ENCODE measurements at places on chromosomes 5 and 9.

DNA sequence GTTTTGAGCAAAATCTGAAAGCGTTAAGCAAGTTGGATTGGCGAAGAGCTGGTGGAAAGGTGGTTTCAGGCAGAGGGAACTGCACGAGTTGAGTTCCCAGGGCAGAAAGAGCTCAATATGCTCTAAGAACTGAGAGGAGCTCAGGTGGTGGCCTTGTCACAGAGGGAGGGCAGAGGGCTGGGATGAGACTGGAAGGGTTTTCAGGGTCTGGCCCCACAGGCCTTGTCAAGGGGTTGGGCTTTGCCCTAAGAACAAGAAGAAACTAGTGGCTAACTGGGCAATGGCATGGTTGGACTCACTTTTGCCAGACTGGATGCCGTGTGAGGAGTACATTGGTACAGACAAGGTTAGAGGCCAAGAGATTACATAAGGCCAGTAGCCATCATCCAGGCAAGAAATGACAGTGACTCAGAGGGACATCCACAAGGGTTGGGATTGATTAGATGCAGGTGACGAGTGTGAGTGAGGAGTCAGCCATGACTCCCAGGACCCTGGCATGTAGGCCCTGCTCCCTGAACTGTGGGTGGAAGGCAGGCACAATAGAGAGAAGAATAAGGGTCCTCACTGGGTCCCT, 75.1 kb upstream of the SMIM23 start:
- no peak for DNase-seq

GRCh38 chr9:26656003-26656870, 236.4 kb downstream of the CAAP1 start:
- no peak for DNase-seq

GRCh38 chr5:170008376-170008775, 28.1 kb upstream of the INSYN2B start:
- DNase-seq: no peak

- DNase-seq: no peak
Observed at GRCh38 chr5:77449981-77450380, 42.1 kb downstream of the WDR41 start.

GRCh38 chr5:164352695-164353094, 847.3 kb downstream of the MAT2B start:
- no peak for DNase-seq

DNA sequence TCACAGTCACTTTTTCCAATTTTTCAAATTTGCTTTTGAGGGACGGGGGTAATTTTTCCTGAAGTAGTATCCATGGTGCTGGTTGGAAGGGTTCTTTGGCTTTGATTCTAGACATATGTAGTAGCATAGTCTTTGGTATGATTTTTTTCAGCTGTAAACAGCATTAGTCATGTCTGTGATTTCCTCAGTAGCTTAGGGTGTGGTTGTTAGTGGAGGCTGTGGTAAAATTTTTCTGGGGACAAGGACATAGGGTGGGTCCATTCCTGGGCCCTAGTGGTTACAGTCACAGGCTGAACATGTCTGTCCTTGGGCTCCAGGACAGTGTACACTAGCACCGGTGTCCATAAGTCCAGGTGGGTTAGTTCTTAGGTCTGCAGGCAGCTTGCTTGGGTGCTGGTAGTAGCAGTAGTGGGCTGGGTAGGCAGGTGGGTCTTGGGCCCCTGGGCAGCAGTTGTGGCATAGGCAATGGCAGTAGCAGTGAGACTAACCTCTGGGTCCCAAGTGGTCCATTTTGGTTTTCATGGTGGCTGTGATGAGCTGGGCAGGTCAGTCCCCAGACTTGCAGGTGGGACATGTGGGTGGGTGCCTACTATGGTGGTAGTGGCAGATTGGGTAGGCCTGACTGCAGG, 100.0 kb upstream of the CXCL14 start:
- DNase-seq: no peak

DNA sequence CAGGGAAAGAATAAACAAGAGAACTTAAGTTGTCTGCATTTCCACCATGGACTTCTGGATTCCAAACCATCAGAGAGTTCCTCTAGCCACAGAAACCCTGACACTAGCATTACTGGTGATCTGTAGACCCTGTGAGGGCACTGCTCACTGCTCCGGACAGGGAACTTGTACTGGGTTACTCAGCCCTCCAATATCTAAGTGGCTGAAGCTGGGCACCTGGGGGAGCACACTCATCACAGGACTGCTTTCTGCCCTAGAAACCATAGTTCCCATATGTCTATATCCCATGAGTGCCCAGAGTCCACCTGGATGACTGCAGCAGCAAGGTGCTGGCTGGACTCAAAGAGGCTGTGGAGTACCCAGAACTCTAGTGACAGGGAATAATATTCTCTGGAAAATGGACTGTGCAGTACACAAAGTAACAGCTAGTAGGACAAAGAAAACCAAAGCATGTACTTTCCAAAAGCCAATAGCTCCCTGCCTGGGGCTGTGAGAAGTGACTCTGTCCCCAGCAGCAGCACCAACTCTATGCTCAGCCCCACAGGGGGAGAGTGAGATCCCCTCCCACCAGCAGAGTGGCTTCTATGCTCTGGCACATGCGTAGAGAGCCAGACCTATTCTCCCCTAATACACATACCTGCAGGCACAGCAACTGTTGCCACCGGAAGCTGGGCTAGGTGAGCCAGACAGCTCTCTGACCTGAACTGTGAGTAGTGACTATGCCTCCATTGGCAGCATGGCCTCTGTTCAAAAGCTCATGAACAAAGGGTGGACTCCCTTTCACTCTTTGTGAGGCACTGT, 472.9 kb upstream of the FTMT start:
- no peak for DNase-seq

- no peak for DNase-seq
Observed at GRCh38 chr9:89612566-89613278, 7.9 kb downstream of the GADD45G start.

DNA sequence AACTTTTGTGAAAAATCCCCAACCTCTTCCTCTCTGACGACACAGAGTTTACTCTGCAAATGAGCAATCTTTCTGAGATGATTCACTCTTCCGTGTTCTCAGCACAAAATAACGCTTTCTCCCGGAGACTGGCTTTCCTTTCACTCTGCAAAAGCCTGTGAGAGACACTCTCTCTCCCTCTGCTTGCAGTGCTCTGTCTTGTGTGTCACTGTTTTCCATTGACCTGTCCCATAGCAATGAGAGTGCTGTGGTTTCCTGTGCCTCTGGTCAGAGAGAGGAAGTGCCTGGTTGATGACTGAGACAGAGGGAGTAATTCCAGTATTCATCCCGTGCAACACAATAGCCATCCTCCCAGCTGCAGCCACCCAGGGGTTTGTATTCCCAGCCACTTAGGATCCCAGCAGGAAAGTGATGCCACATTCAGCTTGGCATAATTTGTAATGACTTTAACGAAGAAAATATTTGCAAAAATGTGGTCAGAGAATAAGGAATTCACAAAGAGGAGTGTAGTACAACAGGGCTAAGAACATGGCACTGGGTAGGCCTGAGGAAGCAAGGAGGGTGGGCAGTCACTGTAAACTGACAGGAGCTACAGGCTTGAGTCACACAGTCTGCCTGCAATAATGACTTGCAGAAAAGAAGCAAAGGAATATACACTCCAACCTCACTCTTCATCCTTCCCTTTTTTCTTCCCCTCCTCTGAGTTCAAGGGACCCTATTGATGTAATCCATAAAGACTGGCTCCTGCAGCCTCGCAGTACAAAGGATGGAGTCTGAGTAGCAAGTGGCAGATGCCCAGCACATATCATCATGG, 463.5 kb upstream of the RGMB start:
- DNase-seq: no peak

DNA sequence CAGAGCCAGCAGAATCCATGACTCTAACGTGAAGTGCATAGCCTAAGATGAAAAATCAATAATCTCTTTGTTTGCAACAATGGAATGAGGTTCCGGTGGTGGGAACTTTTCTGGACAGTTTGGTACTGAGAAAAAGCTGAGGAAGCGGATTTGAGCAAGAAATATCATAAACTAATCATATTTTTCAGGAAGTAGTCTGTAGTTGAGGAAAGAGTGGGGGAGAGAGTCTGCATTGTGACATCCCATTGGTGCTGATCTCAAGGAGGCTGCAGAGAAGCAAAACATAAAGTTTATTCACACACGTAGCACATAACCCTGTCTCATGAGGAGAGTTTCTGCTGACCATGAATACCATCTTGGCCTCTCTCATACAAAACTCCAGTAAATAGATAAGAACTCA, 15.8 kb upstream of the FCHO2 start:
- DNase-seq: no peak

DNA sequence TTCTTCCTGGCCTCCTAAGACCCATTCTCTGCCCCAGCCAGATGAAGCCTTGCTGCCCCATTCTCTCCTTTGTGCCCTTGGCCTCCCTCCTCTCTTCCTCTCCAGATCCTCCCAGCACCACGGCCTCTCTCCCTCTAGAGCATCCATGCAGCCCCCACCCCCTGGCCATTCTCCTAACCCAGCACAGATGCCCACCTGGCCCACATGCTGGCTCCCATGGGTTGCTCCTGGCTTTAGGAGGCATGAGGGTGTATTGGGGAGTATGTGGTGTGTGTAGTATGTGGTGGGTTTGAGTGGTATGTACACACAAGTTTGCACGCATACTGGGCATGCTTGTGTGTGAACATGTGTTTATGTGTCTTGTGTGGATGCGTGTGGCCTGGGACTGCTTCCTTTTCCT, 47.1 kb downstream of the FOXI1 start:
- no peak for DNase-seq

DNA sequence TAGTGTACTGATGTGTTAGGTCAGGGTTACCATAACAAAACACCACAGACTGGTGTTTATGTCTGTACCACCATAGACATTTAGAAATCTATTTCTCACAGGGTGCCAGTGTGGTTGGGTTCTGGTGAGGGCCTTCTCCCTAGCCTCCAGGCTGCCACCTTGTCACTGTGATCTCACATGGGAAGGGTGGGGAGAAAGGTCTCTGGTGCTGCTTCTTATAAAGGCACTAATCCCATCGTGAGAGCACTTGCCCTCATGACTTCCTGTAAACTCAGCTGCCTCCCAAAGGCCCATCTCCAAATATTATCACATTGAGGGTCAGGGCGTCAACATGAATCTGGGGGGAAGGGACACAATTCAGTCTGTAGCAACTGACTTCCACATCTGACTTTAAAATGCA, 49.8 kb downstream of the PIK3R1 start:
- DNase-seq: no peak

DNA sequence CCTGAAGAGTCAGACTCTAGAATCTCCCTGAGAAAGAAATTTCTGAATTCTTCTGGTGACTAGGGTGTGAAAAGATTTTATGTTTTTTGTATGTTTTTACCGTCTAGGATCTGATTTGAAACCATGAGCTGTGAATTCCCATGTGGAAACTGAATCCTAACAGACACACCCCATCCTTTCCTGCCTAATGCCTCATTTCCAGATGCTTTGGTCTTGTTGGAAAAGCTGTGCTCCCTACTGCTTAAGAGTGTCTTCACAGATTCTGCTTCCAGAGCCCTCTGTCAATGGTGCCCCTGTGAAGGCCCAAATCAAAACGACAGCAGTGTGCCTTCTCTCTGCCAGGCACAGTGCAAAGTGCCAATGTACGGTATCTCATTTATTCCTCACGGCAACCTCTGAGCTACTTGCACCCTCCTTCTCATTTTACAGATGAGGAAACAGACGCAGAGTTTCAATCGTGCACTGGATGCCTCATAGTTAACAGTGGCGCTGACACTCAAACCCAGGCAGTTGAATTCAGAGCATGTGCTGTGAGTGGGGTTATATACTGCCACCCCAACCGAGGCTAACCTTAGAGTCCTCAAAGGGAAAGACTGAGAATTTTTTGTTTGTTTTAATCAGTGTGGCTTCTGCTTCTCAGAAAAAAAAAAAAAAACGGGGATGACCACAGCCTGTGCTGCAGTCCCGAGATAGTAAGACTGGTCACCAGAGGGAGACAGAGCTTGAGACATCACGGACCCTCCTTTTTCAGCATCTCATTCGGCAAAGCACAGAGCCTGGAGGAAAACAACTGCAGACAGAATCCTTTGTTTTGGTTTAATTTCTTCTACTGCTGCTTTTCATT, 188.4 kb downstream of the SNCAIP start:
- DNase-seq: no peak

DNA sequence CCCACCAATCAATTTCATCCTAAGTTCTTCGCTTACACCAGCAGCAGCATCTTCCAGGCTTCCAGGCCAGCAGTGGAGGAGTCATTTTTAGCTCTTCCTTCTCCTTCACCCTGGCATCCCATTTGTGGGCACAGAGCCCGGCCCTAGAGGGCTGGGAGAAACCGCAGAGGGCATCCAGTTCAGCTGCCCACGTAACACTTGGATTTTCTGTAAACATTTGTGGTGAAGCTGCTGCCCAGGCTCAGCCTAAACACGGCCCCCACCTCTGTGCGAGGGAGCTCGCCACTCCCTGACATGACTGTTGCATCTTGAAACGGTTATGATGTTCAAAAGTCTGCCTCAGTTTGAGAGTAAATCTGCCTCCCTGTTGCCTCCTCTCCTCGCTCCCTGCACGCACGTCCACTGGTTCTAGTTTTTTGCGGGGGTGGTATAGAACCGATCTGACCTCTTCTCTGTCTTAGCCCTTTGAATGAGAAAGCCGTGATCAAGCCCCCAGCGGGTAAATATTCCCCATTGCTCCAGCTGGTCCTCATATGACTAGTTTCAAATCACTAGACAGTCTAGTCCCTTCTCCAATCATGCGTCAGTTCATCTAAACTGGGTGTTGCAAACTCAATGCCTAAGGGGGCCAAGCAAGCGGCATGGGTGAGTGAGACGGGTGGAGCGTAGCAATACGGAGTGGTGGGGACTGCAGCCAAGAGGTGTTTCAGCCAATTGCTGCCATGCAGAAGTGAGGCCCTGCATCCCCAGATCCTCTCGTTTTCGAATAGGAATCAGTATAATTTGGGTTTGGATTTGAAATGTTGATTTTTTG, 34.9 kb upstream of the N4BP3 start:
- DNase-seq: no peak

DNA sequence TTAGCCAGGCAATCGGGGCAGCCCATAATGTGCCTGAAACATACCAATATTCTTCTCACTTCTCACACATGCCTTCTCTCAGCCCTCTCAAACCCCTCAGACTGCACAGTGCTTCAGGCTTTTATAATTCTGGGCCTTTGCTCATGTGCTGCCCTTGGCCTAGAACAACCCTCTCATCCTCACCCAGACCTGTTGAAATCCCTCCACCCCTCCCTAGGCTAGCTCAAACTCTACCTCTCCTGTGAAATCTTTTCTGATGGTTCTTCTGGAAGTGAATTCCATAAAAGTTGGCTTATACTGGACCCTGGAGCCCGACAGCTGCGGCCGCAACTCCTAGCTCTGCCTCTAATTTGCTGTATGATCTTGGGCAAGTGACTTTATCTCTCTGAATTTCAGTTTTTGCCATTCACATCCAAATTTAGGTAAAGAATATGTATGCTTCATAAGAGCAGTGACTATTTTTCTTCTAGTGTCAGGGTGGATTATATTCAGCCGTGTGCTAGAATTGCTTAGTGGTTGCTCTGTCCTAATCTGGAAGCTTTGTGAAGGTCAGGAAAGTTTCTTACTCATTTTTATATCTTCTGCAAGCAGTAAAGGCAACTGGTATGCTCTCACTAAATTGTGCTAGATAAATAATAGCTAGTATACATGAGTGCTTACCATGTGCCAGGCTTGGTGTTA, 221.4 kb downstream of the MAPKAP1 start:
- DNase-seq: no peak

GRCh38 chr5:120405923-120406322, 58.2 kb upstream of the PRR16 start:
- DNase-seq: no peak

GRCh38 chr5:95963650-95964410, 2.2 kb upstream of the ELL2 start:
- peak; percentile 27 for DNase-seq

Measured in stimulated activated CD4-positive, alpha-beta T cell treated with anti-CD3 and anti-CD28 coated beads, Interleukin-15, amount 100 ng/mL, for 48 hours (primary cell).